ENCODE measurements at places on chromosomes 2 and 18.

DNA sequence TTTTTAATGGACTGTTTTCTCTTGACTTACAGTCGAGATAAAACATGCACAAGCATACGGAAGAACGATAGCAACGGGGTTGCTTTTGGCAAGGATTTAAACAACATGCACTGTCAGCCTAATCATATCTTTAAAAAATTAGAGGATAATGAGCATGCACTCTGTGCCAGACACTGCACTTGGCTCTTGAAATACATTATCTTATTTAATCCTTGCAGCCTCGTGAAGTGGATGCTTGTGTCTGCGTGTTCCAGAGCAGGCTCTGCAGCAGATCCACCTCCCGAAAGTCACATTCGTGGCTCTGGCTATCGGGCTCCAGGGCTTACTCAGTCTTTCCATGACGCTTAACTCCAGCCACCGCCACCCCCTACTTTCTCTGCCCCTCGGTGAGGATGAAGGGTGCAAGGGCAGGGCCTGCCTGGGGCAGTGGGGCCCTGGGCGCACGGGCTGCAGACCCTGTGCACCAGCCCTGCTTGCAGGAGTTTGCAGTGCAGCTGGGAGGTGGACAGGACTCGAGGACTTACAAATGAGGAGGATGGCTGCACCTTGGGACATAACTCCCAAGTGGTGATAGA lies 61.7 kb downstream of the ACKR3 start:
- no peak for DNase-seq

DNA sequence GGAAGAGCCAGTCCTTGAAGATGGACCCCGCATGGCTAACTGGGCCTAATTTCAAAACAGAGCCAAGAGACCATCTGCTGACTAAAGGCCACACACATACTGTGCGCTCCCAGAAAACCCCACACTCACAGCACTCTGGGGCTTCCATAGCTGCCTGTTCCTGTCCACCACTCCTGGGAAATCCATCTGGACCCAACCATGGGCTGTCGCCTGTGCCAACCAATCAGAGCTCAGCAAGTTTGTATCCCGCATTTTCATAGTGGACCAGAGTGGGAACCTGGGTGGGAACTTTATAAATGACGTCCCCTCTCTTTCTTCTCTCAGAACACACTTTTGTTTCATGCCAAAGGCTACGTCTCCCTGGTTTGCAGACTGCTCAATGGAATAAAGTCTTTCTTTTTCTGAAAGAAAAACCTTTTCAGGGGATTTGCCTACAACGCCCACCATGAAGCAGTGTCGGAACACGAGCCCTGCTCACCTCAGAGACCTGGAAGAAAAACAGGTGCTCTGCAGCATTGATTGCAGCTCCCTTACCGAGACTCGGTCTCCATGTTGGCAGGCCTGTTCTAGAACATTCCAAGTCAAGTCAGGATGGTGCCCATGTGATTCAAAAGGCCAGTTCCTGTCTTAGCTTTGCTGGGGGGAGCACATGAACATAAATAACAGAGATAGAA lies 137.2 kb upstream of the GPC1 start:
- DNase-seq: no peak

- no peak for DNase-seq
These were observed 6.7 kb upstream of the DLX2 start for GRCh38 chr2:172109256-172109987.

DNA sequence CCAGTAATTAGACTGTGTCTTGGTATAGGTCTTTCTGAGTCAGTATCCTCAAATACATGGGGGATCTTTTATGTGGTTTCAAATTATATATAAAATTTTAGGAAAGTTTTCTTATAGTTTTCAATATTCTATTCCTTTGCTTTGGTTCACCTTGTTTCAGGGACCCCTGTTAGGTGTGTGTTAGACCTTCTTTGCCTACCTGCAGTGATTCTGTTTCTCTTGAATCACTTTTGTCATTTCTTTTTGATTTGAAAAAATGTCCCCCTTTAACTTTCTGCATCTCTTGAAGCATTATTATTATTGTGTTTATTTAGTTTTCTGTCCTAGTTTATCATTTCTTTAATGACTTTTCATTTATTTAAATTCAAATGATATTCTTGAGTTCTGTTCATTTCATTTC lies 98.7 kb downstream of the FHOD3 start:
- DNase-seq: no peak

Data from midbrain (tissue), 1 donor.